ENCODE measurements at places on chromosomes 12 and 14.

DNA sequence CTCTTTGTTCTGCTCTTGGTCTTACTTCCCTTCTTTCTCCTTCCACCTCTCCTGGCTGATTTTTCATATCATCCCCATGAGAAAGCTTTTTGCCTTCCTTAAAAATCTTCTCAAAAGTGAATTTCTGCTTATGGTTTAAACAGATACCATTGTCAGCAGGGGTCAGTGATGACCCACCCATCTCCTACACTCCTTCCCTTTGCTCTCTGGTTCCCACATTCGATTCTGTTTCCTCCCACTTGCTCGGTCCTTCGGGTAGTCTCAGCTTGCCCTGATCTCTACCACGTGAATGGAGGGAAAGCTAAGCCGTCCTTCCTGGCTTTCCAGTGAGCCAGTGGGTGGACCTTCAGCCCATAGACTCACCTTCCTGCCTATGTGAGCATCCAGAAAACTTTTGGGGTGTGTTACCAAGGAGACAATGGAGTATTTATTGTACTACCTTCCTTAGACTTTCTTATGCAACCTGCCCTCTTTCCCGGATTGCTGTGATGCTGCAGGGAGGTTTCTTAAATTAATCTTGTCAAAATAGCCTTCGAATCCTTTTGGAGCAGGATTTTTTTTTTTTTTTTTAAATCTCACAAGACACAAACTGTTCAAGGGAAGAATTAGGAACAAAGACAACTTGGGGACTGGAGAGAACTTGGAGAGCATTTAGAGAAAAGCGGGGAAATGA, 306.3 kb downstream of the CACNA1C start:
- peak; percentile 82 for DNase-seq

GRCh38 chr12:68497702-68498101, 113.0 kb upstream of the RAP1B start:
- DNase-seq, result no peak

DNA sequence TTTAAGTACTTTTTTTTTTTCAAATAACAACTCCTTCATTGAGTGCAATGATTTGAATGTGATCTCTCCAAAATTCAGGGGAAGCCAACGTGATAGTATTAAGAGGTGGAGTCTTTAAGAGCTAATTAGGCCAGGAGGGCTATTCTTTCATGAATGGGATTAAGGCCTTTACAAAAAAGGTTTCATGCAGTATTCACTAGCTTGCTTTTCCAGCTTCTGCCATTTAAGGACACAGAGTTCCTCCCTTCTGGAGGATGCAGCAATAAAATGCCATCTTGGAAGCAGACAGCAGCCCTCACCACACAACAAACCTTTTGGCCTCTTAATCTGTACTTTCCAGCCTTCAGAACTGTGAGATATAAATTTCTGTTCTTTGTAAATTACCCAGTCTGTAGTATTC, 586.8 kb upstream of the LMO3 start:
- no peak for DNase-seq

DNA sequence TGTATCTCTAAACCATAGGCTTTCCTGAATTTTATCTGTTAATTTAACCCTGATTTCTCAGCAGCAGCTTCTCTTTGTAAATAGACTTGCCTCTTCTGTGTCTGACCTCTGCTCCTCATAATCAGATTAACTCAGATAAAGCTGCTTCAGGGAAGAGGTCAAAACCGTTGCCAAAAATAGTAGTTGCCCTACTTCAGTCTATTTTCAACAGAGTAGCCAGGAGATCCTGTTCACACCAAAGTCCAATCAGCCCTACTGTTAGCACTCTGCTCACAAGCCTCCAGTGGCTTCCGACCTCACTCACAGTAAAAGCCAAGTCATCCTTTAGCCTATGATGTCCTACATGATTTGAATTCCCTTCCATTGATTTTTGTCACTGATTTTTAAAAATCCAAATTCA, 258.4 kb downstream of the PPFIA2 start:
- no peak for DNase-seq

DNA sequence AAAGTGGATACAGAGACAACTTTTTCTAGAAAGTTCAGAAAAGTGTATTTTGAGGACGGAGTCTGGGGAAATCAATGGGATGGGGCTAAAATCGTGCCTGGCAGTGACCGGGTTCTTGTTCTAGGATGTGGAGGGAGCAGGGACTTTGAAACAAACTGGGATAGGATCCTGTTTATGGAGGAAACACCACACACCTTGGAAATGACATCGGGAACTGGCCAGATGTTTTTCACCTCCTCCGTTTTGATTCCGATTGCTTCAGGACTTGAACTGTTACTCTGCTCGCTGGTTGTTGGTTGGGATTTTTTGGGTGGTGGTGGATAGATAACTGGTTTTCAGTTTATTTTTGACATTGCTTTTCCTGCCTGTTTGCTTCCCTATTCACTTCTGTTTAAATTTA, 506 bp downstream of the EMP1 start:
- DNase-seq, result no peak

DNA sequence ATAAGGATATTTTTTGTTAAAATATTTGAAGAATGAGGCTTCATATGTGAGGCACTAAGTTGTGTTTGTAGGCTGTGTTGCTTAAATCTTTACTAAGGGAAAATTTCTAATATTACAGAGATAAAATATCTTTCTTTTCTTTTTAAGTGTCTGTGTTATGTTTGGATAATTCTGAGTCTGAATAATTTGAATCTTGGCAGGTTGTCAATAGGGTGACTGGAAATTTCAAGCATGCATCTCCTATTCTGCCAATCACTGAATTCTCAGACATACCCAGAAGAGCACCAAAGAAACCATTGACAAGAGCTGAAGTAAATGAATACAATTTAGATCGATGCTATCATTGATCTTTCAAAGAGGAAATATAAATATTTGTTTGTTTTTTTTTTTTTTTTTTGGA, 29.4 kb downstream of the TMPO start:
- no peak for DNase-seq

GRCh38 chr14:102485693-102486512, 23.7 kb downstream of the ANKRD9 start:
- DNase-seq, result no peak

- DNase-seq, result no peak
Measured at GRCh38 chr14:75236901-75237419, 41.7 kb upstream of the FOS start.

DNA sequence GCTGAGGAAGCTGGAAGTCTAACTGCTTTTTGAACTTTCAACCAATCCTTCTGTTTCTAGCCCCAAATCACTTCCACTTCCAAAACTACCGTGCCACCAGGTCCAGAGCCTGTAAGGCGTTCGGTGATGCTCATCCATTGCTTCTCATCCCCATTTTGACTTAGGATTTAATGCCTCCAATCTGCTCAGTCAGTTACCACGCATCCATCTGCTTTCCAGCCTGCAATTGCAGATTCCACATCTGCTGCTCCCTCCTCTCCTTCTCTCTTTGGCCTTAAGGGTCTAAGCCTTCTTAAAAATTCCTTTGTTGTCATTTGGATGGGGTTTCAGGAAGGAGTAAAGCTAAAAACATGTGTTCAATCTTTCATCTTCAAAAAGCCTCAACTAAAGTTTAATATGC, 74.7 kb downstream of the TUNAR start:
- DNase-seq, result no peak

- no peak for DNase-seq
Measured at GRCh38 chr12:51924551-51925319, 17.4 kb downstream of the ACVRL1 start.

GRCh38 chr12:3532931-3533702, 42.1 kb downstream of the PRMT8 start:
- DNase-seq, result no peak

- DNase-seq, result no peak
Measured at GRCh38 chr14:101512376-101512695, 49.0 kb upstream of the DIO3 start.

Measured in KBM-7 (cell line).